ENCODE measurements at places on chromosomes 5 and 9.

- DNase-seq: no peak
Observed at GRCh38 chr9:87324613-87325194, 173.0 kb upstream of the DAPK1 start.

GRCh38 chr5:95838001-95838520 lies 15.5 kb upstream of the GLRX start:
- DNase-seq: no peak

GRCh38 chr5:148091991-148092964 lies 28.5 kb downstream of the SPINK5 start:
- no peak for DNase-seq

GRCh38 chr5:94698197-94698596 lies 79.7 kb downstream of the SLF1 start:
- no peak for DNase-seq

GRCh38 chr5:126015235-126016181 lies 407.7 kb upstream of the GRAMD2B start:
- no peak for DNase-seq

DNA sequence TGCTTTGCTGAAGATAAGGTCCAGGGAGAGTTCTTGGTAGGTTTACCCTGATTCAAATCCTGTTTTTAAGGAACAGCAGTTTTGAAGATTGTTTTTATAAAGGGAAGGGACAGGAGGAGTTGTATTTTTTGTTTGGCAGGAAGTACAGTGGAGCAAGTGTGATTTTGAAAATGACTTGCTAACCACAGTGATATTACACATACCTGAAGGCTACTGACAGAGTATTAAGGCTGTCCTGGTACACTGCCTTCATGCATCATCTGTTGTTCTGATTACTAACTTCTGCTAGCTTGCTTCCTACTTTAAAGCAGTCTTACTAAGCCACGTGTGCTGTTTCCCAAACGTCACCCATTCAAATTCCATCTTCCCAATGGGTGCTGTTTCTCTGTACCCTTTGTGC lies 559.5 kb upstream of the SGCD start:
- DNase-seq: no peak

DNA sequence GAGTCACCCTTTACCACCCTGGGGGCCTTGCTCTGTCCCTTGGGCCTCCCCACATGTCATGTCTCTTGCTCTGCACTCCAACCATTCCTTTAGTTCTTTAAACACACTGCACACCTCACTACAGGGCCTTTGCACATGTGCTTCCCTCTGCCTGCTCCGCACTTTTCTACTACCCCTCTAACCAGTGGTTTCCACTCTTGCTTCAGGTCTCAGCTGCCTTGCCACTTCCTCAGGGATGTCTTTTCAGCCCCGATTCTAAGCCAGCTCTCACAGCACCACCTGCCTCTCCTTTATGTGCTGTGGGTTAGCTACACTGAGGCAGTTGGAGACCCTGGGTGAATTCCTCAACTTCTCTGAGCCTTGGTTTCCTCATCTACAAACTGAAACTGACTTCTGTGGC lies 34.6 kb upstream of the GABBR2 start:
- DNase-seq: no peak

GRCh38 chr9:77750284-77750683 lies 102.2 kb upstream of the GNA14 start:
- DNase-seq: no peak

DNA sequence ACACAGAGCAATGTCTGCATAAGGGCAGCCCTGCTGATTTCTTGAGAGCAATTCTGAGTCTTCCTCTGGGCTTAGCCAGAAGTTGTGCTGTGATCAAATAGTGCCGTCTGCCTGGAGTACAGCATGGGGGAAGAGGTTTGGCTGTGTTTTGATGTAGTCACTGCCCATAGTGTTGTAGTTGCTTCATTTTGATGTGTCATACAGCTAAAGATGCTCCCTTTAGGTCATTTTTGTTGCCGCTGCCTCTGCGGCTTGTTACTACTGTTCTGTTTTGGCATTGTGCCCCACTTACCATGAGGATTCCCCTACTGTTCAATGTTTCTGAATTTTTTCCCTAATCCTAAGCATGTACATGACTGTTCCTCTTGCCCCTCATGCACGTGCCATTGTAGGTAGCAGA lies 23.0 kb downstream of the SLC36A1 start:
- DNase-seq: no peak

GRCh38 chr5:146306838-146307237 lies 31.8 kb upstream of the POU4F3 start:
- DNase-seq: no peak

DNA sequence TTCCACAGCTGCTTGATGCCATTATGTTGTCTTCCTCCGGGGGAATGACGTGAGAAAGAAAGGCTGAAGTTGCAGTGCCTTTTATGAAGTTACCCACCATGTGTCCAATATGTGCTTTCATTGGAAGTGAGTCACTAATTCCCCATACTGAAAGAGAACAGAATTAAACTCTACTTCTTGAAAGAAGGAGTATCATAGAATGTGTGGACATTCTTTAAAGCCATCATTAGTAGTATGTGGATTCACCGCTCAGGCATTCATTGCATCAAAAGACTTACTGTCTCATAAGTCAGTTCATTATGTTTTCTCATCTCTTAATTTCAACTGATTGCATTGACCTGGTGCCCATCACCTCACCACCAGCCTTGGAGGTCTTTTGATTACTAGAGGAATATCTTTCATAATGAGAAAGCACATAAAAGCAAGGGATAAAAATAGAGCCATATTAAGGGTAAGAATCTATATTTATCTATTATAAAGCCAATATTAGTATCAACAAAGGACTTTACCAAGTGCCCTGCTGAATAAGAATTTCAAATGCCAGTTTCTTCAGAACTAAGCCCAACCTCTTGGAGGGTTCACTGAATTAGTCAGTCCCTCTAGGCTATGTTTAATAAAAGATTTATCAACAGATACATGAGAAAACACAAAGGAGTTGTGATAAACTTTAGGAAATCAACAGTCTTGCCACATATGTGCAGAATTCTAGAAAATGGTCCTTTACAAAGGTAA lies 516.1 kb downstream of the NTRK2 start:
- no peak for DNase-seq

GRCh38 chr5:89827960-89828359 lies 581.6 kb downstream of the CETN3 start:
- DNase-seq: no peak

GRCh38 chr9:100668024-100668423 lies 90.1 kb downstream of the CAVIN4 start:
- no peak for DNase-seq

DNA sequence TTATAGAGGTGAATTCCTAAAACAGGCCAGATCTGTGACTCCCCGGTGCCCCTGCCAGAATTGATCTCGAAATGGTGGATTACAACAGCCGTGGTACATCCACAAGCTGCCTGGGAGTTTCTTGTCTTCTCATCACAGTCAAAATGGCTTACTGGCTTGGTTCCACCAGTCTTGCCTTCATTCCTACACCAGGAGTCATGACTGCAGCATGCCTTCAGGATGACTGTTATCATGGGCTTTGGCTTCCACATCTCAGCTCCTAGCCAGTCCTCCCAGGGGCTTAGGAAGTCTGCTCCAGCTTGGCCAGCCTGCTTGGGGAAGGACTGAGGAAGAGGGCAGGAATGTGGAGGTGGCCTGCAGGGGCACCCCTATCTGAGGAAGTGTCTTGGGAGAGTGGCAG lies 132.9 kb upstream of the NR3C1 start:
- DNase-seq: no peak

GRCh38 chr5:145775893-145776444 lies 59.2 kb downstream of the PRELID2 start:
- DNase-seq: no peak

DNA sequence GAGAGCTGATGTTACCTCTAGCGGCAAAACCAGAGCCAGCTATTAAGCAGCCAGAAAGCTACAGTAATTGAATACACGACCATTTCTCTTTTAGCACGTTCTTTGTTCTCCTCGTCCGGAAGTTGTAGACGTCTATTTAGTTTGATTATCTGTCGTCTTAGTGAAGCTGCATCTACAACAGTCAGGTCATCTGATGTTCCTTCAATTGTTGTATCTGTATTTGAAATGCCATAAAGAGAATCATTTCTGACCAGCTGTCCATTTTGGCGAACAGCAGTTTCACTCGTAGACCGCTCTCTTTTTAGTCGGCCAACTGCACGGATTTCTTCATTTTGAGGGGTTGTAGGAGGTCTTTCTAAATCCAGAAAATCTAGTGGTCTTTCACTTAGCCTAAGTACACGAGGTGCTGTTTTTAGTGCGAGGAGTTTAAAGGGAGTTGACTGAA lies 12.6 kb downstream of the PDE6A start:
- DNase-seq: no peak

DNA sequence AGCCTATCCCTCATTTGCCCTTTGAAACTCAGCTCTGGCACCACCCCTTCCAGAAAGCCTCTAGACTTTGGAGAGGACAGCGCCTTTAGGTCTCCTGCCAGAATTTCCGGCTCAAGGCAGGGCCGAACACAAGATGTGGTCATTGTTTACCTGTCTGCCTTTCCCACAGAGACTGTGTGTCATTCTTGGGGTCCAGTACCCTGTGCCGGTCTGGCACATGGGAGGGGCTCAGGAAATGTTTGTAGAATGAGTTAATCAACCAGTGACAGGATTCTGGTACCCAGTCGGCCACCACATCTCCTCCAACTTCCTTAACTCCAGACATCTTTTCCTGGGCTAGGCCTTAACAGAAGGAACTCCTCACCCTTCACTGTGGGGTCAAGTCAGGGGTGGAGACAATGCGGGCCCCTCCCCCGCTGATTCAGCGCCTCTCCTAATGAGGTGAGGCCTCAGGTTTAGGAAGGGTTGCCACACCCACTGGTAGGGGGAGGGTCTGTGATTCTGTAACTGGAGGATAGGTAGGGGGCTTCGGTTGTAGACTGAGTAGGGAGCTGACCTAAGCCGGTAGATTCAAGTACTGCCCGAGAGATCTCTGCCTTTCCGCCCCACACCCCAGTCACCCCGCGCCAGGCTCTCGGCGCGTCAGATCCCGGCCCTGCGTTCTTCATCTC lies 29.3 kb downstream of the PCDH1 start:
- DNase-seq: no peak

DNA sequence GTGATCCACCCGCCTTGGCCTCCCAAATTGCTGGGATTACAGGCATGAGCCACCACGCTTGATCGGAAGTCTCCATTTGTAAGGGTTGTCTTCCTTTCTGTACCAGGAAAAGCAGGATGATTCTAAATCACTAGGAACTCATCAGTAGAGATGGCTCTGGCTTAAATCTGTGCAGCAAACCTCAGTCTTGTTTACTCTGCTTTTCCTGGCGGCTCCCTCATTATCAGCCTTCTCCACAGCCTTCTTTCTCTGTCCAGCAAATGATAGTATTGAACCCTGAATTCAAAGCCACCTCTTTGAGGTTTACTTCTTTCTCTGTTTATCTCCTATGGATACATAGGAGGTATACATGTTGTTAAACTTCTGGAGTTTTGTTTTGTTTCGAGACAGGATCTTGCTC lies 43.0 kb upstream of the GNE start:
- no peak for DNase-seq

GRCh38 chr5:134944630-134945029 lies 23.1 kb upstream of the CATSPER3 start:
- no peak for DNase-seq

DNA sequence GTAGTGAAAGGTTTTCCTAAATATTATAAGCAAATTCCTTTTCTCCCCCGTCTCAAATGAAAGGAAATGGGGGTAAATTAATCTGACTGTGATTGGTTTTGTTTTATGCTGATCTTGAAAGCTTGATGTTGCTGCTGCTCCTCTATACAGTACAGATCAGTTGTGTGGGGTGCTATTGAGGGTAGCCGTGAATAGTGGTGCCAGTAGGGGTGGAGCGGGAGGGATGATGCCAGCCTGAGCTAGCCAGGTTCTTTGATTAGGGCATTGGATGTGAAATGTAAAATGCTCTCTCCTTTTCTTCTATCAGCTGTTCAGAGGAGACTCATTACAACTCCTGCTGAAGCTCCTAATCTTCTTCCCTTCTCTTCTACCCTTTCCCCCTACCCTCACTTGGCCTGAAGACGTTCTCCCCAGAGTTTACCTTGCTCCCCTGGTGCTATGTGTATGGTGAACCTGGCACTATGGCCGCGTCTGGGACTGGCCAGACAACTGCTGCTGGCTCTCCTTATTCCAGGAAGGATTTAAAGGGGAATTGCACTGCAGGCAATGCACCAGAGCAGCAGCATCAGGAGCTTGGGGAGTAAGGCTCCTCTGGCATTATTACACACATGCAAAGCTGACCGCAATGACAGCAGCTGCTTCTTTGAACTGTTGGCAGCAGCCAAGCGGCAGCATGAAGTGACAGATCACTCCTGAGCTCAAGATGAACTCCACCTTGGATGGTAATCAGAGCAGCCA lies 566 bp downstream of the GPR21 start:
- no peak for DNase-seq

GRCh38 chr9:88988796-88989641 lies 2.2 kb upstream of the S1PR3 start:
- DNase-seq: no peak
